ENCODE measurements at places on chromosomes 13 and 19.
A peak's percentile ranks its signal among the peaks of the same experiment; 100 is the strongest.

GRCh38 chr19:556611-557382 is 12.9 kb downstream of the GZMM start:
- DNase-seq: no peak

- DNase-seq: no peak
Measured at GRCh38 chr13:43988302-43988701, 108.6 kb downstream of the LACC1 start.

- DNase-seq: no peak
Measured at GRCh38 chr13:93709506-93710244, 483.1 kb downstream of the GPC6 start.

GRCh38 chr13:51052581-51052980 is 58.5 kb downstream of the C13orf42 start:
- DNase-seq: no peak

DNA sequence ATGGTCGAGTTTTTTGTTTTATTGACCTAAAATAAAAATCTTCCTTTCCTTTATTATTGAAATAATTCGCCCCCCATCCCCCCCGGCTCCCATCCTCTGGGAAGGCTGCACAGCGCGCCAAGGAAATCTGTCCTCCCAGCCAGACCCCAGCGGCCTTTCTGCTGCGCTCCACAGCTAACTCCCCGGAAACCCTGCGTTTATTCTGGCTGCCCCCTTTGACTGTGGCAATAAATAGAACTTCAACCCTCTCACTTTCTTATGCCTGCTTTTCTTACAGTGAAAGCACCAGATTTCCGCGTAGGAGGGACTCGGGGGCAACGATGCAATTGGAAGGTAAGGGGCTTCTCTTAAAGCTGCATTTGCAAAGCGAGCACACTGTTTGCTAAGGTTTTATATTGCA is 9.7 kb upstream of the C19orf12 start:
- DNase-seq: no peak

DNA sequence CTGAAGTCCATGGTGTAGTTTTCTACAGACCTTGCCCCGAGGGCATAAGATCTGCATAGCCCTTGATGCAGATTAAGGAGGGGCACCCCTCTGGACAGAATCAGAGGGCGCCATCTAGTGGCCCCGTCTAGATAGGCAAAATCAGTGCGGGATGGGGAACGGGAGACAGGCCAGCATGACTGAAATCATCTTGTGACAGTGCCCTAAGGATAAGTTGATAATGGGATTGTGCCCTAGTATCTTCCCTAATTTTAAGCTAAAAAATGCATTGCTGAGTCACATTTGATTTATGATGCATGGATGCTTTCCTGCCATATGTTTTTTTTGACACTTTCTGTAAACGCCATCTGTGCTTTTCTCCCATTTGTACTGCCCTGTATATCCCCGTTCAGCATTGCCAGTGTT is 19.0 kb upstream of the GPI start:
- peak; percentile 54 for DNase-seq

DNA sequence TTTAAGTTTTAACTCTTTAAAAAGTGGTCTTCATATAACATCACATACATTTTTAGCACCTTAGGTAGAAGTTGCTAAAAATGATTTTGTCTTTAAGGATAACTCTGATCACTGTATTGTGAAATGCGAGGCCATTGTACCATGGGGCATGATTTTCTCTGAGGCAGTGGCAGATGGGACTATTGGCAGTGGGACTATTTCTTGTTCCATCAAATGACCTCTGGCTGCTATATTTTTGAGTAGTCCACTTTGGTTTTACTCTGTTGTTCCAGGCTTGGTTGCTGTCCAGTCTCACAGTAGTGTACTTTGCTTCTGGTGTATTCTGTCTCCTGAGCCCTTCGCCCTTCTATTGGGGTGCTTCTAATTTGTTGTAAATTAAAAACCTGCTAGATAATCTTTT is 156.5 kb downstream of the ATP8A2 start:
- DNase-seq: no peak
